Endothelial cell (in vitro differentiated cells): ENCODE measurements at places on chromosomes 3 and 15.

GRCh38 chr15:87792250-87793040 is 464.1 kb downstream of the NTRK3 start:
- DNase-seq, result no peak

DNA sequence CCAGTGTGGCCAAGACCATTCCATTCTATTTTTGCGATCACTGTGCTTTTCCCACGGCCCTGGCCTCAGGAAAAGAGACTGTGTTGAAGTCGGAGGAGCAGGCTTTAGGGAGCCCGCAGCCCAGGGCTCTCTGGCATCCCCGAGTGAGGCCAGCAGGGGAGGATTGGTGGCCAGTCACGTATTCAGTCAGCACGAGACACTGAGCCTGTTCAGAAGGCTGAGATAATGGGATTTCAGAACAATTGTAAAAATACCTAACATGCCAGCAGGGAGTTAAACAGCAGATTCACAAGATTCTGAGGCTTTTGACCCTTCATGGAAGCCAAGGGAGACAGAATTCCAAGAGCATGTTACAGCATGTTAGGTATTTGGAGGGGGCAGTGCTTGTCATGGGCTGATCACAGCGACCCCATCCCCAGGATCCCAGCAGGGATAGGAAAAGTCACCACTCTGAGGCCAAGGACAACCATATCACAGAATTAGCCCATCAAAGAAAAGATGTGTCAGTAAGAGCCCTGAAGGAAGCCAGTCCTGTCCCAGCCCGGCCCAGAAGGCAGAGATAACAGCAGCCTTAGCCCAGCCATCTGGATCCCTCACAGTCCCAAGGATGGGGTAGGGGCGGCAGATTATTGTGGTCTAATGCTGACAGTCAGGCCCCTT is 40.6 kb downstream of the AMOTL2 start:
- no peak for DNase-seq

GRCh38 chr3:106533093-106533787 is 664.4 kb upstream of the CBLB start:
- no peak for DNase-seq

DNA sequence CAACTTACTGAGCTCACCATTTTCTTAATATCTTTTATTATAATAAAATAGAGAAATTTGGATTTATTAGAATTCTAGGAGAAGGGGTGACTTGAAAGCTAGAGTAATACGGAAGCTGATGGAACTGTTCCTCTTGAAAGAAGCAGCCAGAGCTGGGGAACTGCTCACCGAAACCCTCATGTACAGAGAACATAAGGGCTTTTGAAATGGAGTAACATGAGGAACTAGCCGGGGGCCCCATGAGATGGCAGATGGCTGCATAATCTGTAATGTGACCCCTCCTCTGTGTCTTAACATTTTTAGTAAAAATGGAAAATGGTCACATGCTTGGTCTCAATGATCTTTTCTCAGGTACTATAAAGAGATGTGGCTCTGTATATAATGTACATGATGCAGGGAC is 15.7 kb upstream of the DYNC1LI1 start:
- DNase-seq, result no peak

DNA sequence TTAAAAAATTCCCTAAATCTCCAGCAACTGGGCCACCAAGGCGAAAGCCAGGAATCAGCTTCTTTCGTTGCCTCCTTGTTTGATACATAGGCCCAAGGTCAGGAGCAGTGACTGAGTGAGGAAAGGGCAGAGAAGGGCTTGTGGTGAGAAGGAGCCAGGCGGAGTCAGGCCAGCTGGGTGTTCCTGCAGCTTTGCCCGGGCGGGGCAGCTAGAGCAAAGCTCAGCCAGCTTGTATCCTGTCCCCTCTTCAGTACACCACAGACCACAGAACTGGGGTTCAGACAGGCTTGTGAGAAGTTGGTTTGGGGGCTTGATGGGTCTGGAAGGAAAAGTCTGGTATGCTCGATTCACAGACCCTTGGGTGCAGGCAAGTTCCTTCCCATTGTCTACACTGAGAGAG is 52.6 kb downstream of the CCK start:
- DNase-seq, result no peak

DNA sequence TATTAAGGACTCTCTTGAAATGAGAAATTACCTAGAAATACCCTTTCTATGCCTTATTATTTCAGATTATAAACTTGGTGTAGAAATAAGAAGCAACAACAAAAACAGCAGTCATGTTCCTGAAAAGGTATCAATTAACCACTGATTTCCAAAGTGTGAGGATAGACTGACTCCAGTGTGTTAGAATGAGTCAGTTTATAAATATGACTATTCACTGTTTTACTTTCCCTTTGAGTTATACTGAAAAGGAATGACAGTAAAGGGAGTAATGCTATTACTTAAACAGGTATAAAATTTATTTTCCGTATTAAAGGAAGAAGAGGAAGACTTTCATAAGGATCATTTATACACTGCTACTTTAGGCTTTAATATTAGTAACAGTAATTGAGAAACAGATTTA is 12.9 kb downstream of the GMNC start:
- DNase-seq, result no peak
